CD8-positive, alpha-beta memory T cell (primary cell): ENCODE measurements at places on chromosomes 6 and 20. TPM values are rescaled to one million over a fixed set of nuclear protein-coding genes. Genes with fewer than 3 reads are reported as not detected.

- no peak for DNase-seq
These were observed 4.7 kb upstream of the ZDHHC14 start for GRCh38 chr6:157376241-157376640.

Gene CLIC5
- 7.2 TPM for total RNA-seq

Gene ACOT8
- total RNA-seq: 27.1 TPM

- DNase-seq: peak; percentile 56
These were observed 51.2 kb upstream of the RNF182 start for GRCh38 chr6:13873288-13874190.

Gene ERVFRD-1
- not detected for total RNA-seq

DNA sequence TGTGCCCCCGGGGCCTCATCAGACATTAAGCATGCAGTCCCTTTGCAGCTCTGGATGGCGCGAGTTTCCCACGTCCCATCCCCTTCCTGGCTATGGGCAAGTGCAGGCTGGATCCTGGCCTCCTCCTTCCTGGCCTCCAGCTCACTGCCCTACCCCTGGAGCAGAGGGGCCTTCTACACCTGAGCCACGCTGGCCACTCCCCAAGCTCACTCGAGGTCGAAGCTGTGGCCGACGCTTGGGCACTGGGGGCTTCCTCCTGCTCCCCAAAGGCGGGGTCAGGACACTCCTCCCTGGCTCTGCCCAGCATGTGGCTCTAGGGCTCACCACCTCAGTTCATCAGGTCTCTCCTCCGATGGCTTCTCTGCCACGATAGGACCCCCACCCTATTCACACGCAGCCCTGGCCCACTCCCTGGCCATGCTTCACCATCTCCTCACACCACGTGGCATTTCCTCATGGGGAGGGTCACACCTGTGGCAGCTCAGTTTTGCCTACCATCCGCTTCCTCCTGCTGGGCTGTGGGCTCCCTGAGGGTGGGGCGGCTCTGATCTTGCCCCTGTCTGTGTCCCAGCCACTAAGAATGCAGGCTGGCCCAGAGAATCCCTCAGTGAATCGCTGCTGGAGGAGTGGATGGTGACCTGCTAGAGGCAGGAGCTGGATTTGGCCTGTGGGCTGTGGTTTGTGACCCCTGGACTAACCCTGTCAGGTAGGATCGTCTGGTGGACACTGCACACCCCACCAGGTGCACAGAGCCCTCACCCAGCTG, 280.7 kb downstream of the TAF4 start:
- DNase-seq: no peak

Gene ROMO1
- 117 TPM for total RNA-seq

Gene GPR6
- total RNA-seq: not detected

DNA sequence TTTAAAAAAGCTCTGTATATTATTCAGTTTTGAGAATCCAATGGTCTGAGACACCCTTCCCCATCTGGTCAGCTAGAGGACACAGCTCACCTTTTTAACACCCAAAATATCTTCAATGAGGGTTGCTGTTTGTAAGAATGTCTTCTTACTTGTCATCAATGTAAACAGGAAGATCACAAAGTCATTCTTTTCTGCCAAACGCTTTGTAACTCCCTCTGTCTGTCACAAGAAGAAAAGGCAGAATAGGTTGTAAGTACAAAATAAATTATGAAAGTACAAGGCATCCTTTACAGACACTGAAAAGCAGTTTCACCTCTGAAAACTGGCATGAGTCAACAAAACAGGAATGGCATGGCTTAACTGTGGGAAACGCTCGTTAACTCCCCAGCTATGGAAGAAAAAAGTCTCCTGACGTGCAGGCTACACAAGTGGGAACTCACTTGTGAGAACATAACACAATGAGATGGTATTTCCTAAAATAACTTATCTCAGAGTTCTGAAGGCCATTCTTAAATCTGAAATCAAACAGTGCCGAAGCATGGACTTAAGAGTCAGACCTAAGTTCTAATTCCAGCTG, 42.7 kb downstream of the TRPC4AP start:
- DNase-seq: no peak

Gene TMX4
- 39.2 TPM for total RNA-seq

GRCh38 chr6:4970739-4971395, 33.0 kb downstream of the RPP40 start:
- DNase-seq: no peak

Gene GUCA1A
- not detected for total RNA-seq

DNA sequence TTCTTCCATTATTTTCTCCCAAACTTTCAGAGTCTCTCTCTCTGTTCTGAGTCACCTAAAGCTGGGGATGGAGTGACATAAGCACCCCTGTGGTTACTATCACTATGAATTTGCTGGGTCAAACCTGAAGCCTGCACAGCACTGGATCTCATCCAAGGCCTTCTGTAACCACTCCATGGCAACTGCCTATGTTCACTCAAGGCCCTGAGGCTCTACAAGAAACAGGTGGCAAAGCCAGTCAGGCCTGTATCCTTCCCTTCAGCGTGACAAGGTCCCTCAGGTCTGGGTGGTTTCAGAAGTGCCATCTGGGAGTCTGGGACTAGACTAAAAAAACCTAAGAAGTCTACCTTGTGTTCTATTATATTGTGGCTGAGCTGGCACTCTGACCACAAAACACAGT, 1278.8 kb upstream of the EYS start:
- DNase-seq: no peak

GRCh38 chr20:50251992-50252511, 61.4 kb downstream of the CEBPB start:
- DNase-seq: no peak

Gene DDR1
- 10.1 TPM for total RNA-seq

DNA sequence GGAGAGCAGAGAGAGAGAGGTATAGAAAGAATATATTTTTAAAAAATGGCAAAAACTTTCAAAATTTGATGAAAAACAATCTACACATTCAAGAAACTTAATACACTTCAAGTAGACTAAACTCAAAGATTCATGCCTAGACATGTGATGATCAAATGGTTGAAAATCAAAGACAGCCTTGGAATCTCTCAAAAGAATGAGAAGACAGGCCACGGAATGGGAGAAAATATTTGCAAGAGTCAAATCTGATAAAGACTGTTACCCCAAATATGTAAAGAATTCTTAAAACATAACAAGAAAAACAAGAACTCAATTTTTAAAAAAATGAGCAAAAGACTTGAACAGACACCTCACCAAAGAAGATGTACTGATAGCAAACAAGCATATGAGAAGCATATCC, 49.7 kb downstream of the THEMIS start:
- DNase-seq: no peak

GRCh38 chr20:18901980-18902737, 88.6 kb downstream of the SCP2D1 start:
- no peak for DNase-seq
